Trophoblast cell (in vitro differentiated cells and primary cell): ENCODE measurements at places on chromosomes 2 and 18.

DNA sequence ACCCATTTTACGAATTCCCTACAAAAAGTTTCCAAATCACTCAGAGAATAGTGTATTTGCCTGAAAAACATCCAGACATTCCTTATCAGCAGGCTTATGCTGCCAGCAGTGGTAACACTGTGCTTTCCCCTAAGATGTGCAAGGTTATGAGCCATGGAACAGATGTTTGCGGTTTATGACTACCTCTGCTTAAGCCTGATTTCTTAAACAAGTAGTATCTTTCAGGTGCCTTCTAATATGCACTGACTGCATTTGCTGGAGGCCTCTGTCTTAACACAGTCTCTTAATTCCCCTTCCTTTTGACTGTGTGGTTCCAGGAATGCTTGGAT is 54.8 kb downstream of the CDC42EP3 start:
- no peak overlapping the region for H3K4me3 ChIP-seq
- H3K27ac ChIP-seq, result no peak overlapping the region
- H3K4me1 ChIP-seq, result peaks cover 4% of the 10 kb centered on the region

- no peaks in the 10 kb centered on the region for H3K27me3 ChIP-seq
- H3K36me3 ChIP-seq, result no peaks in the 10 kb centered on the region
- DNase-seq, result no peak
- H3K27ac ChIP-seq, result no peak overlapping the region
- H3K4me1 ChIP-seq, result no peaks in the 10 kb centered on the region
These were observed 1677.0 kb upstream of the LRRTM1 start for GRCh38 chr2:81981585-81981984.

GRCh38 chr18:50696436-50696835 is 123.4 kb downstream of the MRO start:
- no peaks in the 10 kb centered on the region for H3K27me3 ChIP-seq
- H3K27ac ChIP-seq, result no peak overlapping the region
- no peak for DNase-seq

DNA sequence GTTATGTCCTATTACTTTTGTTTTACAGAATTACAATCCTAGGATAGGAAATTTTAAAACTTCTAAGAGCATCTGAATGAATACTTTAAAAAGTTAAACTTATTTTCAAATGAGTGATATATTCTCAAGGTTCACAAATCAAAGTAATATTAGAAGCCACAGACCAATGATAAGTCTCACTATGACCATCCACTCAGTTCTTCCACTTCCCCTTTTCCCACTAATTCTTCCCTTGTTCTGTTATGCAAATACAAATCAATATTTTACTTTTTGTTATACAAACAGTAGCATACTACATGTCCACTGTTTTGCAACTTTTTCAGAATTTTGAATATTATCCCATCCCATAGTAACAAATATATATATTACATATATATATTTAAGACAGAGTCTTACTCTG is 20.2 kb downstream of the USP37 start:
- no peak overlapping the region for H3K27ac ChIP-seq
- H3K27me3 ChIP-seq, result no peaks in the 10 kb centered on the region
- no peaks in the 10 kb centered on the region for H3K4me1 ChIP-seq
- peaks cover 9% of the 10 kb centered on the region for H3K36me3 ChIP-seq
- H3K4me3 ChIP-seq, result no peak overlapping the region
- no peak for DNase-seq

GRCh38 chr2:21920721-21921120 is 797.0 kb downstream of the TDRD15 start:
- no peak overlapping the region for H3K27ac ChIP-seq
- no peaks in the 10 kb centered on the region for H3K4me1 ChIP-seq
- DNase-seq, result no peak
- no peaks in the 10 kb centered on the region for H3K27me3 ChIP-seq
- H3K36me3 ChIP-seq, result no peaks in the 10 kb centered on the region

DNA sequence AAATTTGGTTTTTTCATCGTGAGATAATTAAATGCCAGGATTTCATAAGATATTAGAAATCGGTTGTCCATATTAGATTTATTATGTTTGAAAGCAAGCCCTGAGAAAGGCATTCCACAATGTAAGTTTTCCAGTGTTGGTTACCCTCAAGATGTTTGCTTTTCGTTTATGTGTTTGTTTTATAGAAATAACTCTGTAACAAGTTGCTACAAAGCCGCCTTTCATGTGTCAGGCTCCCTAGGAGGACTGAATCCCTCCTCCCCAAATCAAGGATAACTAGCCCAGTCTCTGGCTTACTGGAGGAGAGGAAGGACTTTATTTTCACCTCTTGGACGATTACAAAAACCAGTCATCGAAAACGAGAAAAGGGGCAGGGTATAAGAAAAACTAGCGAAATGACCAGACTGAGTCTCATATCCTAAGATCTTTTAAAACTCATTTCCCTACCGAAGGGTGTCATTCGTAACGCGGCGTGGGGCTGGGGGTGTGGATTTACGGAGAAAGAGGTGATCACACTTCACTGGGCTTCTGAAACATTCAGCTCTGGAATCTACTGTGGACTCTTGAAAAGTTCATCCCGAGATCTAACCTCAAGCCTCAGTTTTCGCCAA is 1.0 kb upstream of the PEX13 start:
- DNase-seq, result no peak
- no peaks in the 10 kb centered on the region for H3K4me1 ChIP-seq
- H3K27me3 ChIP-seq, result no peaks in the 10 kb centered on the region
- peaks cover 9% of the 10 kb centered on the region for H3K36me3 ChIP-seq
- H3K4me3 ChIP-seq, result peak overlapping the region; percentile 84
- peak overlapping the region; percentile 96 for H3K27ac ChIP-seq

DNA sequence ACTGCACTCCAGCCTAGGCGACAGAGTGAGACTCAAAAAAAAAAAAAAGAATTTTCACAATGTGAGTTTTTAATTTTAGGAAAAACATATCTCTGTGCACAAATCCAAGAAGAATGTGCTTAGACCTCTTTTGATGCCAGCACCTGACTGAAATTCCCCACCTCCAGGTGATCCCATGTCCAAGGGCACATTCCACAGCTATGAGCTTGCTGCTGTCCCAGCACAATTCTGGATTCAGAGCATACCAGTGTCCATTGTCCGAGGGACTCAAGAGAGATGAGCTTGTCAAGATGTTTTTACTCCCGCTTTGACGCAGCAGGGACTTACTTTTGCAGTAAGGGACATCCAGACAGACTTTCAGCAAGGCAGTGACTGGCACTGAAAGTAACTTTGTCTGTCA is 489.1 kb upstream of the ACVR2A start:
- H3K36me3 ChIP-seq, result no peaks in the 10 kb centered on the region
- H3K4me1 ChIP-seq, result no peaks in the 10 kb centered on the region
- DNase-seq, result peak; percentile 86
- H3K27ac ChIP-seq, result no peak overlapping the region
- H3K4me3 ChIP-seq, result no peak overlapping the region

DNA sequence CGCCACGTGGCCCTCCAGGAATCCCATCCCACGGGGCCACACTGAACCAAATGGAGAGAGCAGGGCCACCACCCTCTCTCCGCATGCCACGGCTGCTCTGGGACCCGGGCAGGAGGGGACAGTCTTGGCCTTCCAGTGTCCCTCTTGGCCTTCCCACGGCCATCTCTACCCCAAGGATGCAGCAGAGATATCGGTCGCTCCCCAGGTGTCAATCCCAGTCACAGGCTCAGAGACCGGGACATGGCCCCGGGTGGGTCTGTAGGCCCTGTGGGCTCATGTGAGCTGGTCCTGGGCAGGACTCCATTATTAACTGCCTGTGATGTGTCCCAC is 15.3 kb downstream of the CAPN10 start:
- H3K4me1 ChIP-seq, result no peaks in the 10 kb centered on the region
- DNase-seq, result no peak
- H3K27ac ChIP-seq, result no peak overlapping the region
- H3K4me3 ChIP-seq, result no peak overlapping the region
- H3K27me3 ChIP-seq, result no peaks in the 10 kb centered on the region

DNA sequence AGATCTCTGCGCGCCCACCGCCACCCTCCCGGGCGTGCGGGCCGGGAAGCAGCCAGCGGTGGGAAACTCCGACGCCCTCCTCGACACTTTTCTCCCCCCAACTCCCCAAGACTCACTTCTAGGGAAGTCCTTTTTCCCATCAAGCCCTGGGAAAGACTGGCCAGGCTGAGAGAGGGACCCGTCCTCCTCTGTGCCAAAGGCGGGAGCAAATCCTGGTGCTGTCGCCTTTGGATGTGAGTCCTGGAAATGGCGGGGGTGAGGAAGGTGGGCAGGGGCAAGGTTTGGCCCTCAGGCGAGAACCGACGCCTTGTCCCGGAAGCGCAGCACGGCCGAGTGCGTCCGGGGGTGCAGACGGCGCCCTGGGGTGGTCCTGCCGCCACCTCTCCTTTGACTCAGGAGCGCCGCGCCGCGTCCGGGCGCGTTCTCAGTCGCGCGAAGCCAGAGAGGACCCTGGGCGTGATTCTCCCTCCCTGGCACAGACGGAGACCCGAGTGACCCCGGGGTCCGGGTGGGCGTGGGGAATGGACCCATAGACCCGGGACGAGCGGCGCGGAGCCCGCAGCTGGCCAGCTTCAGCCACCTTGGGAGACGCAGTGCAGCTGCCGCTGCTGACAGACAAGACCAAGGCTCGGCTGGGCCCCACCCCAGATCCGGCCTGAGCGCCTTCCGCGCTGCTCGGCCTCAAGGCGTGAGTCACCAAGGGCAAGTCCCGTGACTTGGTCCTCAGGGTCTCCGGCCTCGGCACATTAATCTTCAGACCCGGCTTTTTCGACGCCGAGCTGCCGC is 3.5 kb upstream of the LBX2 start:
- peak overlapping the region; percentile 68 for H3K4me3 ChIP-seq
- no peak overlapping the region for H3K27ac ChIP-seq
- H3K36me3 ChIP-seq, result peaks cover 8% of the 10 kb centered on the region
- H3K4me1 ChIP-seq, result peaks cover 32% of the 10 kb centered on the region
- DNase-seq, result peak; percentile 89

DNA sequence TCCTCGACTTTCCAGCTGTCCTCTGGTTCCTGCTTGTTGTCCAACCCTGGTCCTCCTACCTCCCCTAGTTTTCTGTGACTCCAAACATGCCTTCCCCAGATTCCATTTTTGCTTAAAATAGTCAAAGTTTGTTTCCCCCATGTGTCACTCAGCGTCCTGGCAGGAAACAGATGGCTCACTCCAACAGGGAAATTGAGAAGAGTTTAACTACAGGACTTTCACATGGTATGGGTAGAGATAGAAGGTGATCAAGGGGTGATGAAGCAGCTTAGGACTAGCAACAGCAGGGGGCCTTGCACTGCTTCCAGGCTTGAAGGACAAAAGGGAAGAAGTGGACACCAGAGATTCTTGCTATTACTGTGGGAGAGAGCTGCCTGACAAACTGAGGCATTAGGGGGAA is 6.1 kb upstream of the CUL3 start:
- no peak overlapping the region for H3K4me3 ChIP-seq
- no peaks in the 10 kb centered on the region for H3K36me3 ChIP-seq
- no peak for DNase-seq
- no peaks in the 10 kb centered on the region for H3K4me1 ChIP-seq

DNA sequence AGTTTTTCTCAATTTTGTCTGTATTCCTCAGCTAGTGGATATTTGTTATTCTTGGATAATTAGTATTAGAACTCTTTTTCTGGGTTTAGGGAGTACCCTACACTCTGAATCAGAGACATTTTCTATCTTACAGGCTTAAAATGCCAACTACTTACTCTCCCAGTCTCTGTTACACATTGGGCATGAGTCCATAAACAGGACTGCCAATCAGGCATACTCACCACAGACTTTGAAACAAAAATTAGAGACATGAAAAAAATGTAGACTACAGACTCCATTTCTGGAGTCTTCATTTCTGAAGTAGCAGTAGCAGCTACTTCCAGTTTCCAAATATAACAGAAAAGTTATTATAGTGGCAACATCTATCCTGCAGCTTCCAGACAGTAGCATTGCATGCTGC is 279.7 kb downstream of the MBD5 start:
- H3K36me3 ChIP-seq, result no peaks in the 10 kb centered on the region
- H3K4me3 ChIP-seq, result no peak overlapping the region
- H3K27ac ChIP-seq, result no peak overlapping the region
- peak; percentile 12 for DNase-seq

- H3K27ac ChIP-seq, result no peak overlapping the region
- no peaks in the 10 kb centered on the region for H3K27me3 ChIP-seq
- no peak overlapping the region for H3K4me3 ChIP-seq
- no peak for DNase-seq
These were observed 72.1 kb upstream of the CCBE1 start for GRCh38 chr18:59769129-59769865.

DNA sequence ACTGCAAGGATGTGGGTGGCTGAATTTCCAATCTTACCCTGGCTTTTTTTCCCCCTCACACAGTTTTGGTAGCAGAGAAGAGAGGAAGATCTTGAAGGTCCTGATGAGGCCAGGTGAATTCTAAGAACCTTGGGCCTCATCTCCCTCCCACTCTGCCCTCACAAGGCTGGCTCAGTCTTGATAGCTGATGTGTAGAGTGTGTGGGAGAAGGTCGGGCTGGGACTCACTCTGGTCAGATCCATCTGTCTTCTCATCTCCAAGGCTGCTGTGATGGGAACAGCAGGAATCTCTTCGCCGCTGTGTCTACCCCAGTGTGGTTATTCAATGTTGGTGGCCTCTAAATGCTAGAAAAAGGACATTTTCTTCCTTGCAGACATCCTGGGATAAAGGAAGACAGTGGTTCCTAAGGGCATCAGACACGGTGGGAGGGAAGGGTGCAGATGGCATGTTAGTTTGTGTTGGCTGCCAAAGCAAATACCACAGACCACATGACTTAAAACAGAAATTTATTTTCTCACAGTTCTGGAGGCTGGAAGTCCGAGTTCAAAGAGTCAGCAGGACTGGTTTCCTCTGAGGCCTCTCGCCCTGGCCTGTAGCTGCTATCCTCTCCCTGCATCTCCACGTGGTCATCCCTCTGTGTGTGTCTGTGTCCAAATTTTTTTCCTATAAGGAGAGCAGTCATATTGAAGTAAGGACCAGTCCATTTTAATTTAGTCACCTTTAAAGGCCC is 37.6 kb upstream of the MGAT4A start:
- peaks cover 14% of the 10 kb centered on the region for H3K4me1 ChIP-seq
- H3K27ac ChIP-seq, result no peak overlapping the region
- H3K4me3 ChIP-seq, result no peak overlapping the region

- H3K36me3 ChIP-seq, result no peaks in the 10 kb centered on the region
- no peak overlapping the region for H3K27ac ChIP-seq
- no peaks in the 10 kb centered on the region for H3K4me1 ChIP-seq
These were observed 255.4 kb downstream of the NDUFA10 start for GRCh38 chr2:239769554-239770245.

GRCh38 chr2:25760297-25760696 is 86.9 kb upstream of the DTNB start:
- H3K4me3 ChIP-seq, result no peak overlapping the region
- peaks cover 6% of the 10 kb centered on the region for H3K36me3 ChIP-seq
- no peaks in the 10 kb centered on the region for H3K4me1 ChIP-seq
- H3K27me3 ChIP-seq, result no peaks in the 10 kb centered on the region
- DNase-seq, result no peak

GRCh38 chr2:60106836-60107529 is 446.5 kb downstream of the BCL11A start:
- no peaks in the 10 kb centered on the region for H3K27me3 ChIP-seq
- H3K27ac ChIP-seq, result no peak overlapping the region
- no peaks in the 10 kb centered on the region for H3K4me1 ChIP-seq
- H3K36me3 ChIP-seq, result no peaks in the 10 kb centered on the region

GRCh38 chr2:188189356-188189755 is 102.3 kb upstream of the GULP1 start:
- no peaks in the 10 kb centered on the region for H3K27me3 ChIP-seq
- no peak overlapping the region for H3K4me3 ChIP-seq
- H3K4me1 ChIP-seq, result no peaks in the 10 kb centered on the region
- no peak overlapping the region for H3K27ac ChIP-seq
- H3K36me3 ChIP-seq, result no peaks in the 10 kb centered on the region

GRCh38 chr18:3350566-3351527 is 88.9 kb downstream of the MYL12B start:
- H3K27me3 ChIP-seq, result no peaks in the 10 kb centered on the region
- H3K4me3 ChIP-seq, result no peak overlapping the region
- H3K36me3 ChIP-seq, result no peaks in the 10 kb centered on the region
- H3K27ac ChIP-seq, result no peak overlapping the region
